RPMI7951 (cell line): ENCODE measurements at places on chromosomes 4 and X. TPM values are rescaled to one million over a fixed set of nuclear protein-coding genes. Genes with fewer than 3 reads are reported as not detected.

The FAM184B gene
- under 0.01 TPM in 2 replicates for total RNA-seq

The SLC34A2 gene
- total RNA-seq, result not detected in 2 replicates

DNA sequence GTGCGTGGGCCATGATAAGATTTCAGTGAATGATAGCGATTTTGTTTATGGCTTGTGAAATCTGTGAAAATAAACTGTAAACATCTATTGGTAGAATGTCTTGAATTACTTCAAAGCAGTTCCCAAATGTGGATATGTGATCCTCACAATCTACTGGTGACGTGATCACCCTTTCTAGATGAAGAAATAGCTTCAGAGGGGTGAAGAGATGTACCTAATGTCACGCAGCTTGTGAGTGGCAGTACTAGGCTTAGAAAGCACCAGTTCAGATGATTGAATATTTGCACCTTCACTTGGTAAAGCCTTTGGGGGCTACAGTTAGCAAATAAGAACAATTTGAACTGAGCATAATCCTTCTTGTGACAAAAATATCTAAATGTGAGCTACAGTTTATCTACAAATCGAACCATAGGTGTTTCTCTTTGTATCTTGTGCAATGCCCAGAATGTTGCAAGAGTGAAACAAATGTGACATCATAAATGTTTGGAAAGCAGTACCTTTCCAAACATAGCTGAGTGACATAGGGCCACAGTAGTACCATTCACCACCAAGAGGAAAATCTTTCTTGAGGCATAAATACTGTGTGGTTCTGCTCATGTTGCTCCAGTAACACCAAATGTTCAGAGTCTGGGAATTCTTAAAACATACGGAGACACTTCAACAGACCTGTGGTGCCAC, 14.2 kb downstream of the PAK3 start:
- no peak for DNase-seq

- no peak for DNase-seq
Measured at GRCh38 chrX:73916489-73916888, 353.5 kb downstream of the CHIC1 start.

- DNase-seq, result no peak
Measured at GRCh38 chr4:36854554-36854953, 390.0 kb upstream of the NWD2 start.

The STIM2 gene
- total RNA-seq, result 12.0 and 22.5 TPM in 2 replicates
